ENCODE measurements at places on chromosomes 2 and 18. TPM values are rescaled to one million over a fixed set of nuclear protein-coding genes. Genes with fewer than 3 reads are reported as not detected.

DNA sequence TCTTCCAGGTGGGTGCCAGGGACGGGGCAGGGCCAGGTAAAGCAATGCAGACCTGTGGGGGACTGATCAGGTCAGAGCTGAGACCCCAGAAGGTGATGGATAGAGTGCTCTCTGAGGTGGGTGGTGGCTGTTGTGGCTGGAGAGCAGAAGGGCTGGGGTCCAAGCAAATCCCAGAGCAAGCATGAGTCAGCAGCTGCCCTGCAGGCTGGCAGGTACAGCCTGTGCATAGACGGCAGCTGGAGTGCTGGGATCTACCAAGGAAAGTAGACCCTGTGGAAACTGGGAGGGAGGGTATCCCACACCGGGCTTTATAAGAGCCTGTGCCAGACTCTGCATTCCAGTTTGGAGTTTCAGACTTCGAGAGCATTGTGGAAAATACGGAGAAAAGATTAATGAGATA, 663 bp downstream of the TRIM54 start:
- no peak for DNase-seq

Gene CYP27A1
- total RNA-seq = 0.23 TPM

Gene ASPRV1
- total RNA-seq = 1.3 TPM

- no peak for DNase-seq
Observed at GRCh38 chr18:70279470-70279869, 9.4 kb upstream of the SOCS6 start.

DNA sequence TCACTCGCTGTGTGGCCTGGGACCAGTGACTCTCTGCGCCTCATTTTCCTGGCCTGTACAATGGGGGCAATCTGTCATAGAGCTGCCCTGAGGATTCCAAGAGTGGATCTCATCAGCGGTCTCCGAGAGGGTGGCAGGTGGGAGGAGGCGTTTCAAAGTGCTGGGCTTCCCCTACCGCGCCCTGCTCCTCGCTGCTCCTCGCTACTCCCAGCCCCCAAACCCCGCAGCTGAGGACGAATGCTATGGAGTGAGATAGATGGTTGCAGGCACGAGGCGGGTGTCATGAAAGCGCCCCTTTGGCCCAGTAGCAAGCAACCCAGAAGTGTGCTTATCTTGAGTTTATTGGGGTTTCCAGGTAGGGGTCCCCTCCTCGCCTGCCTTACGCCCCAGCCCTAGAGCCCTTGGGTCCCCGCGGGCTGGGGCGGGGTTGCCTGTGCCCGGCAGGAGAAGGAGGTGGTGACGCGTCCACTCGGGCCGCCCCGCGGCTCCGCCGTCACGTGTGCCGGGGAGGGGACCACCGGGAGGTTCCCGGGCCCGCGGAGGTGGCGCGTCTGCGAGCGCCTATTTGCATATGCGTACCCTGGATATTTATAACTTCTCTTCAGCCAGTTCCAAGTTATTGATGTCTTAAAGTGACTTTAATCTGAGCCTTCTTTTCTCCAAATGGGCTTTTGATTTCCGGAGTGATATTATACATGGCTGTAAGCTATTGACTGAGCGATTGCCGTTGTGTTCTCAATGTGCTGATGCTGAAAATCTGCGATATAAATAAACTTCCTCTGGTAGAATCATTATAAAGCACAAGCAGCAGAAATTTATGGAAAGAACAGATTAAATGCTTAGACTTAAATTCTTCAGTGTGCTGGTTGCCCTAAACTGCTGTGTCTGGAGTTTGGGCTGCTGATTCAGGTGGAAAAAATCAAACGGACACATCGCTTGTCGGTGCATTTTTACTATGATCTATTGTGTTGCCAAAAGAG, 263.7 kb downstream of the ATAD2B start:
- no peak for DNase-seq

- no peak for DNase-seq
Observed at GRCh38 chr18:36187193-36187825, at the start of gene MOCOS. MOCOS (plus strand) TSS chr18:36187497; CDS start chr18:36187540, 43 bp downstream.

Gene HOXD3
- total RNA-seq = not detected

DNA sequence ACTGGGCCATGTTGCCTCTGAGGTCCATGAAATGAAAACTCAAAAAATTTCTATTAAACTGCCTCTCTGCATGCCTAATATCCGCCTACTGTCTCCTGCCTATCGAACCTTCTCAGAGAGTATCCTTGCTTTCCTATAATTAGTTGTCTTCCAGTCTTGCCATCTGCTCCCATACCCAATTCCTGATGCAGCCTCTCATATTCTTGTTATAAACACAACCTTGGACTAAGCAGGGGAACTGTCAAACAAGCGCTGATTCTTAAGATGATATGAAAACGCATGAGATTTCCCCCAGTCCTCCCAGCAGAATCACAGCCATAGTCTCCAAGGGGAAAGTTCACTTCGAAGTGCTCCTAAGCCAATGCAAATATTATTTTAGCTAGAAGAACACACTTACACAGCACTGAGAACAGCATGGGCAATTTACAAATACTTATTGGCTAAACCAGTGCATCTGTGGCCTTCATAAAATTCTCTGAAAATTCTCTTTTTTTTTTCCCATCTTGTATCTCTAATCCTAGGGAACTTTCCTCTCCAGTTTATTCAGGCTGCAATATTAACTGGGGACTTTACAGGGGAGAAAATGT, 471.6 kb downstream of the MBD2 start:
- no peak for DNase-seq

Gene CNTNAP5
- not detected for total RNA-seq

Gene AOX1
- 0.07 TPM for total RNA-seq

Gene PRSS56
- total RNA-seq = not detected

GRCh38 chr2:130852521-130853115, 15.9 kb downstream of the ARHGEF4 start:
- DNase-seq = no peak

- DNase-seq = no peak
Observed at GRCh38 chr18:72898870-72899269, 31.1 kb upstream of the NETO1 start.

- DNase-seq = no peak
Observed at GRCh38 chr18:3162181-3162580, 57.6 kb downstream of the MYOM1 start.

- DNase-seq = no peak
Observed at GRCh38 chr2:12059616-12060441, 313.4 kb downstream of the LPIN1 start.

Gene ZNG1B
- 82.1 TPM for total RNA-seq

Gene PLCL1
- not detected for total RNA-seq

Gene FBXO11
- 72.4 TPM for total RNA-seq

GRCh38 chr2:215374642-215375466, 61.0 kb downstream of the FN1 start:
- DNase-seq = no peak

DNA sequence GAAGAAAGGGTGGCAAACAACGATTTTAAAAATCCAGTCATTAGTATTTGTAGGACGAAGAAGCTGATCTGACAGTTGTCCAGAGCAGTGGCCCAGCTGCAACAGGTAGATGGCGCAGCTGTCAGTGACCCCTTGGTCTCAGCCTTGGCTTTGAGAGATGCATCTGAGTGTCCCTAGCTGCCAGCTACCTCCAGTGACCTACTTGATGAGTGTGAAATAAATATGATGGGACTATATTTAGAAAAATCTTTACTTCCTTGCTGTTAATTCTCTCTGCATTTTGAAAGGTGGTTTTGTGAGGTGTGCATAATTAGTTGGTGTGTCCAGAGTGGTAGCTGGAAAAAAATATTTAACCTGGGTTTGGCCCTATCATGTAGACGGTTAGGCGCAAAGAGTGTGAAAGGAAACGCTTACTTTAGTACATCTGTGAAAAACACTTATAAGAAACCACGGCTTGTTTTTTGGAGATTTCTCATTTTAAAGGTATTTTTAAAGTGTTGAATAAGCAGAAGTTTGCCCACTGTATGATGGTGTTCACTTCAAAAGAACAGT, 963 bp downstream of the INPP1 start:
- peak; percentile 23 for DNase-seq

- no peak for DNase-seq
Observed at GRCh38 chr2:55062754-55063153, 12.5 kb upstream of the RTN4 start.

Gene TEX44
- total RNA-seq = not detected

DNA sequence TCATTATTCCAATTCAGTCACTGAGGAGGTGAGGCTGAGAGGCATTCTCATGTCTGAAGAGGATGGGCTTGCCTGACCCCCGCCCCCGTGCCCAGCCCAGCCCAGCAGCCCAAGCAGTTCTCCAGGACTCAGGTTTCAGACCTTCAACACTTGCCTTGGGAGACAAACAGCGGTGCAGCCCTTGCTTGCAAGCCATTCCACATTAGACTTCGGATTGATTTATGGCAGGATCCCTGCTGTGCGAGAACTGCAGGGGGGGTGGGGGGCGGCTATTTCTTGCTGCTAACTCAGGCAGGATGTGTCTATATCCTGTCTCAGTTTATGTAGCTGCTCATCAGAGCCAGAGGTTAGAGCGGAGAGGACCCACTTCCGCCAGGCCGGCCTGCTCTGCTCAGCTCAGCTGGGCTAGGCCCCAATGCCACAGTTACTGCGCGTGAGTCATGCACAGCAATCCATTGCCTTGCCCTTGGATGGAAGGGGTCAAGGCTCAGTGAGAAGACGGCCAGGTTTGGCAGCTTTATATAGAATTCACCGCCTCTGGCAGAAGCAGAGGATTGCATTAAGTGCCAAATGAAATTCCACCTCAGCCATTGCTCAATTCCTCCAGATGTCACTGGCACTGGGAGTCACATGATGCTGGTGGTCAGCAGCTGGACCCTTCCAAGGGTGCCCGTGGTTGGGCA, 1.8 kb downstream of the GYPC start:
- peak; percentile 90 for DNase-seq

Gene CPLX4
- not detected for total RNA-seq

Gene COQ10B
- 12.2 TPM for total RNA-seq

DNA sequence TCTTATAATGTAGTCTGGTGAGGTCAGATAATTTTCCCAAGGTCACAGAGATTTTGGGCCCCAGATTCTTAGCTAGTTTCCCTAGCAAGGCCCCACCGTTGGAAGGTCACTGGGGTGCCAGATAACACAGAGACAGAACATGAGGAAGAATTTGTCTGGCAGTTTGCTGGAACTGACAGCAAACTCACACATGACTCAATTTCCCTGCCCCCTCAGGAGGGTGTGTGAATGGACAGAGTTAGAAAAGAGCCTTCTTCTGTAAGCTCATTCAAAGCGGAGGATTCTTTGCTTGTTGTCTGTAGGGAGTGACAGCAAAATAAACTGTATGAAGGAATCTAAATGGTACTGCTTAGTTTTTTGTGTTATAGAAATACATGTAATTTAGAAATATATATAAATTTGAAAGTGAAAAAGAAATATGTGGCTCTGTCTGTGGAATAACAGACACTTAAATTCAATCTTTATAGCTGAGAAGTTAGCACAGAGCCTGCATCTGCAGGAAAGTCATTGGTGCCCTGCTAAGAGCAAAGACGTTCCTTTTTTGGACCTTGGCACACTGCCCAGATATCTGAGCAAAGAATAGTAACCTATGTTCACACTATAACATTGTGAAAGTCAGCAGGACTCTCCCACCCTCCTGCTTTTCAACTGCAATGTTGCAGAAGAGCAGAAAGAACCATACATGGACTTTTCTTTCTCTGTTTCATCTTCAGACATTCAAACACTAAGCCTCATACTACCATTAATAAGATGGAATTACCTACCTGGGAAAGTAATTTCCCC, 2.1 kb downstream of the MDH1 start:
- DNase-seq = peak; percentile 72

DNA sequence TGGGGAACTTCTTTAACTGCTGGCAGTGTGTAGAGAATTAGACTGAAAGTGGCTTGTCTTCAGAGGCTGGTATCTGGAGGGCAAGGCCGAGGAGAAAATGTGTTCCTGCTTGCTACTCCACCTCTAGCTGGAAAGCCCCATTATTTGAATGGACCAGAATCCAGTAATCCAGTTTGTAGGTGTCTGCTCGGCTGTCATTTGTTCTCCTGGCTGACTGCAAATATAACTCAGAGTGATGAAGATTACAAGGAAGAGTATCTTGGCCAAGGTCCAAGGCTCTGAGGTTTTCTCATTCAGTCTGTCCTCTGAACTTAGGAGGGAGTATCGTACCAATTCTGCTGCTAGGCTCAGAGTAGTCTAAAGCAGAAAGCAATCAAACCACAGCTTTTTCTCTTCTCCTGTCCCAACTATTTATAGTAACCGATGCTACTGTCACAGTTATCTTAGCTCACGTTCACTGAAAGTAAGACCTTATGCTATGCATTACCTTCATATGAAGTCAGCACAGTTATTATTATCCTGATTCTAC, 228.6 kb downstream of the SETBP1 start:
- no peak for DNase-seq

Gene MCEE
- 31.6 TPM for total RNA-seq

DNA sequence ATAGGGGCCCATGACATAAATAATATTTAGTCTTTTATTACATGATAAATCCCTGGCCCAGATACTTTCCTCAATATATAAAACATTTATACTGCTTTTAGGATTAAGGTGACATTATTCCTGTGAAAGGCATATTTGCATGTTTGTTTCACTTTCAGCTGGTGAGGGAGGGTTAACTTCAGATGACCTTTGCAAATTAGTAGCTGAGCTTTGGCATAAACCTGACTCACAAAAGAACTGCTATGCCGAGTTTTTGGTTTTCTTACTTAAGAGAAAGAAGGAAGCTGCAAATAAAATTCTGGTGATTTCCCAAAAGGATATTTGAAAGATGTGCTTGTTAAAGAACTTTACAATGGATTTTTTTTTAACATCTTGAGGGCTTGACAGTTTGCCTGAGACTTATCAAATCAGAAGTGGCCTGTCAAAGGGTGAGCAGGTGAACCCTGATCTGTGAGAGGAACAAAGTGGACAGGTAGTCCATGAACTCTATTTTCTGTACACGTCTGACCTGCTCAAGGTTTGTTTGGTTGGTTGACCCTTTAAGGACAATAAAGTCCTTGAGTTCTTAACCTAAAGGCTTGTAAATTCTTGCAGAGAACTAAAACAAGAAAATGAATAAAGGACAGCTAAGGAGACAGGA, 93.5 kb downstream of the FAM124B start:
- no peak for DNase-seq

GRCh38 chr2:9641641-9642040, 10.8 kb upstream of the YWHAQ start:
- no peak for DNase-seq

GRCh38 chr2:16109821-16110310, 169.5 kb downstream of the MYCN start:
- no peak for DNase-seq

GRCh38 chr2:68742626-68743415, 8.2 kb downstream of the ARHGAP25 start:
- DNase-seq = peak; percentile 64

GRCh38 chr2:125455110-125455509, 1200.8 kb upstream of the GYPC start:
- no peak for DNase-seq

DNA sequence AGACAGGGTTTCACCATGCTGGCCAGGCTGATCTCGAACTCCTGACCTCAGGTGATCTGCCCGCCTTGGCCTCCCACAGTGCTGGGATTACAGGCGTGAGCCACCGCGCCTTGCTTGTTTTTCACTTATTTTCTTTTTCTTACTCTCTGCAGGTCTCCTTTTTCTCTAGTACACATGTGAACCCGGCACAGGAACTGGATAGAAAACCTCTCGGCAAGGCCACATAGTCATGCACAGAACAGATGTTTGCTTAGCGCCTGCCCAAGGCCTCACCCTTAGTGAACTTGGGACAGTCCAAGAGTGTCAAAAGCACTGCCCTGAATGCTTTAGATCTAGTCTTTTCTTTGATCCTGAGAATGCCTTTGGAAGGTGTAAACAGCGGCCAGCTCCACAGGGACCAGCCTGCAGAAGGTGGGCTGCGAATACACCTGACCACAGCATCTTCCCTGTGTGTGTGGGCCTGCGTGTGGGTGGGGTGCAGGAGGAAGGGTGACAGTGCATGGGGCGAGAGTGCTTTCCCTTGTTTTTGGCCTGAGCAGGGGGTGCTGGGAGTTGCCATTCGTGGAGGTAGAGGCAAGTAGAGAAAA, 27.0 kb downstream of the IMPA2 start:
- DNase-seq = no peak

Gene CD8B2
- total RNA-seq = not detected
